ENCODE measurements at places on chromosomes 1 and 21.

GRCh38 chr1:100353071-100353801, 930 bp downstream of the CDC14A start:
- DNase-seq: peak; percentile 61

DNA sequence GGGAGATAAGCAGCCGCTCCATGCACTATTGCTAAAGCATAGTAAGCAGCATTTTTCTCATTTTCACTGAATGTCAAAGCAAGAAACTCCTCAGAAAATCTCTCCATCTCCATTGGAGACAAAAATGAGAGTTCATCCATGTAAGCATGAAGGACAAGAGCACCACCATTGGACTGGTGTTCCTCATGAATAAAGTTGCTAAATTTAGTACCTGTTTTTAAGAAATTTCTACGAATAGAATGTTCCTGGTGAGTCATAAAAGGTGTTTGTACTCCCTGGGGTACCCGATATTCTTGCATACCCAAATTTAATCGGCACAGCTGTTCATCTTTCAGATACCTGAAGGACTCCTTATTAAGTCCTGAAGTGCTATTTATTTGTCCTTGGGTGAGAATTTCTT, 14.8 kb downstream of the RSBN1 start:
- DNase-seq: no peak

DNA sequence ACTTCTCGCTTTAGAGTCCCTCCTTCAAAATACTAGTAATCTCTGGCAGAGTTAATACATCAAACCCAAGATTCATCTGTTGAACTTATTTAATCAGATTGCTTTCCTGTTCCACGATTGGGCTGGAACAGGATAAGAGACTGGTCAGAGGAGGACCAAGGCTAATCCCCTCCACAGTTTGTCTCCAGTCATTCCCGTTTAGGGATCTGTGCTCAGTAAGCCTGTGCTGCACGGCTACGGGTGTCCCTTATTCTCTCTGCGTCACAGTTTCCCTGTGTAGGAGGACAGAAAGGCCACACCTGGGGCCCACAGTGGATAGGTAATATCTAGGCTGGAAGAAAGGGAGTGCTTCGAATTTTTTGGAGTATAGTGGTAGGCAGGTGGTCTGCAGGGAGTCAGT, 16.5 kb upstream of the NUAK2 start:
- no peak for DNase-seq

DNA sequence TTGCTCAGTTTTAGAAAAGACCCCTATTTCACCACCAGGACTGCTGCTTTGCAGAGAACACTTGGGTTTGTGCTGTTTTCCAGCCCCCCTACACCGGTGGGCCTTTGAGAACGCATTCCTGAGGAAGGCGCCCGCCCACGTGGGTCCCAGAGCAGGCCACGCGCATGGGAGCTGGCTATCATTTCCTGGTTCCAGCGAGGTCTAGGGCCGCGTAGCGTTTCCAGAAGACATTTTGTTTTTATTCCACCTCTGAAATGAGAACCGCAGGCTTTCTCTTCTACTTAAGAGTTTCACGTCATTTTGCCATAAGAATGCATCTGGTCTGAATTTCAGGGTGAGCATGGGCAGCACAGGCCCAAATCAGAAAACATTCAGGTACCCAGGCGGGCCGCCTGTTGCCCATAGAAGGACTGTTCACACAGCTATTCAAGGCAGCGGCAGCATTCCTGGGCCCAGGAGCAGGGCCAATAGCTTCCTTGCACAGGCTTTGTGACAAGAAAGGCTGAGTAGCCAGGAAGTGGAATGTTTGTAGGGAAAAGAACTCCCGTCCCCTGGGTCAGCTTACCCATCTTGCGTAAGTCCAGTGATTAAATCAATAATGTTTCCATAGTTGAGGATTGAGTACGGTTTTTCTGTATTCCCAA, 1.4 kb upstream of the KLHL21 start:
- peak; percentile 59 for DNase-seq

DNA sequence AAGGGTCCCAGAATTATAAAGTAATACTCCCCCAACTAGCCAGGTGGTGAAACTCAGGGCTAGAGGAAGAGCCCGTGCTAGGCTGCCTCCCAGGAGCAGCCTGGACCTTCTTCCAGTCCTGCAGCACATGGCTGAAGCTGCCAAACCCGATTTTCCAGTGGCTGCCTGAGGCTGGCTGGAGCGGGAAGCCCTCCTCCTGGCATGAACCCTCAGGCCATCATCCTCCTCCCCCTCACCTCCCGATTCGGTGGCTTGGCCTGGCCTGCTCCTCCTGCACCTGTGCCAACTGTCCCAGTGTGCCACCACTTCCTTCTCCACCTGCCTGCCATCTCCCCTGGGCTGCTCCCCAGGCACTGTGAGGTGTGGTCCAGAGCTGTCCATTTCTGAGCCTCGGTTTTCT, 3.0 kb upstream of the TSPAN1 start:
- no peak for DNase-seq

- DNase-seq: no peak
Observed at GRCh38 chr1:30462166-30462565, 261.2 kb downstream of the MATN1 start.

DNA sequence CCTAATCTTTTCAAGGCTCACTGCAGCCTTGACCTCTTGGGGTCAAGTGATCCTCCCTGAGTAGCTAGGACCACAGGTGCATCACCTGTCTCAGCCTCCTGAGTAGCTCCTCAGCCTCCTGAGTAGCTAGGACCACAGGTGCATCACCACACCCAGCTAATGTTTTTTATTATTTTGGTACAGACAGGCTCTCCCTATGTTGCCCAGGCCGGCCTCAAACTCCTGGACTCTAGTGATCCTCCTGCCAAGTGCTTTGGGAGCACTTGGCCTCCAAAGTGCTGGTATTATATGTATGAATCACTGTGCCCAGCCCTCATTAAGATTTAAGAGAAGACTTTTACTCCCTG, 58.5 kb upstream of the S1PR1 start:
- no peak for DNase-seq

DNA sequence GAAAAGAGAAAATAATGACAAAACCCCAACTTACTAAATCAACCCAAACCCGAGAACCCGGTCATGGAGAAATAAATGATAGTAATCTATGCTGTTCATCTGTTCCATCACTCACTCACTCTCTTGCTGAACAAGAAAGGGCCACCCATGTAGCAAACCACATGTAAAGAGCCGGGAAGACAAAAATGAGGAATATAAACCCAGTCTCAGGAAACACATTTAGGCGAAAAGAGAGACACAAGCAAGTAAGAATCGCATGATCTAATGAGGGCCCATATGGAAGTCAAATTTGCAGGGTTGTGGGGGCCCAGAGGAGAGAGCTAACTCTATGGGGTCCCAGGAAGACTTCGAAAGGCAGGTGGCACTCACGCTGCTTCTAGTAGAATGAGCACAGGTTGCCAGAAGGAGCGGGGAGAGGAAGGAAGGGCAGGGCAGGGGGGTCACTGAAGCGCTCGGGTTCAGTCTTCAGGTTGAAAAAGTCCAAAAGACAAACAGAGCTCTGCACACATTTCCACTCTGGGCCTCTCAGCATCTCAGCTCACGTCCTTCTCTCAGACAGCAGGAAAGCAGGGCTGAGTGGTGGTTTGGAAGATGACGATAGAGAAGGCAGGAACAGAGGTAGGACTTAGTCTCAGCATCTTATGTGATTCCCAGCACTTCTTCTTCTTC, 142.9 kb upstream of the KRTAP19-8 start:
- peak; percentile 44 for DNase-seq

GRCh38 chr1:108121358-108122143, 78.6 kb downstream of the SLC25A24 start:
- no peak for DNase-seq

DNA sequence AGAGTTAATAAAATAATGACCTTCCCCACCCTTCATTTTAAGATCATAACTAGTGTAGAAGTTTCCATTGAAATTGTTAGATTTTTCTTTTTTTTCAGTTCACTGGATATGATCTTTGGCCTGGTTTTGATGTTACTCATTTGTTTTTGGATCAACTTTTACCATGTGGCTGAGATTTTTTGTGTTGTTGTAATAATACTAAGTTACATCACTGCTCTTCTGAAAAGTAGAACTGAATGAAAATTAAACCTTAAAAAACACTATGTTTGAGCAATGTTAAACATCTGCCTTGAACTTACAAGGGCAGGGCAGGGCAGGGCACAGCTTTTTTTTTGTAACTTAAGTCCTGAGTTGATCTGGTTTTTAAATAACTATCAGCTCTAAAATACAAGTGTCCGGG, 204.8 kb upstream of the ADAMTS5 start:
- no peak for DNase-seq

GRCh38 chr1:62068978-62069377, 125.7 kb upstream of the L1TD1 start:
- DNase-seq: no peak

- DNase-seq: peak; percentile 29
Observed at GRCh38 chr1:243390162-243390791, 134.4 kb downstream of the SDCCAG8 start.

- DNase-seq: no peak
Observed at GRCh38 chr1:170044187-170044586, 30.3 kb downstream of the KIFAP3 start.

DNA sequence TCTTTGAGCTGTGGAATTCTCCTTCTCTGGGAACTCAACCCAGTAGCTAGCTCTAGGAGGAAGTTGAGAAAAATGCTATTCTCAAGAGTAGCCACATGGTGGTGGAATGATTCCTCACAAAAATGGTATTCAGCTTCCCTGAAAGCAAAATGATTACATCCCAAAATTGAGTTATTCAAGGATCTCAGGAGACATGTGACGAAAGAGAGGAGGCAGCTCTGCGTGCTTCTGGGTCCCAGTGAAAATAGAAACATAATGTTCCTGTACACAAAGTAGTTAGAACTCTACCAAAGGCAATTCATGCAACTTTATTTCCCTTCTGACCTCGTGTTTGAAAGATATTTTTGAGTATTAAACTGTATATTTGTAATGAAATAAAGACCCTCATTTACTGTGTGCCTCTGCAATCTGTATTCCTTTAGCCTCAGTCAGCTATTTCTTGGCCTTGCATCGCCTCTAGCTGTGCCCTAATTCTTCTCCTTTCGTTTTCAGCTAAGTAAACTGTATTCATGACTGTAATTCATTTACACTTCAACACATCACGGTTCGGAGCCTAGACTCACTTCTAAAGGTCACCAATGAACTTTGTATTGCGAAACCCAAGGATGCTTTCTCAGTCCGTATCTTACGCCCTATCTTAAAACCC, 167.3 kb downstream of the FASLG start:
- DNase-seq: no peak

- DNase-seq: no peak
Observed at GRCh38 chr1:182206626-182207239, 145.2 kb upstream of the ZNF648 start.

DNA sequence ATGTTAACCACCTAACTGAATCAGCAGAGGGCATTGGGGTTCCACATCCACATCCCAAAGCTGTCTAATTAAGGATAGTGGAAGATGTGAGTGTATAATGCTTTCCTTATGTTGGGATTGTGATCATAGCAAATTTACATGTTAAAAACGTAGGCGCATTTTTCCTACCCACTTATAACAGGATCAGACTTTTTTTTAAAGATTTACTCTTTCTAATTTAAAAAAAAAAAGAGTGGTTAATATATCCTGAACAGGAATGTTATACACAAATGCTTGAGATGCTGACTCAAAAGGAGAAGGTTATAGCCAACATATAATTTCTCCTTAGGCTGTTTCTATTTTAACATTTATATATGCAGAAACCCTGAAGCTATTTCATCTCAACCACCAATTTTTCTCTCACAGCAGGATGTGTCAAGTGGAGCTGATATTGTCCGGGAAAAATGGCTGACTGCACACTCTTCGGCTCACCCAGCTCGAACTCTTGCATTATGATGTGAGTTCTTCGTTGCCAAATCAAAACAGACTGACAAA, 40.3 kb downstream of the RGS5 start:
- DNase-seq: no peak

DNA sequence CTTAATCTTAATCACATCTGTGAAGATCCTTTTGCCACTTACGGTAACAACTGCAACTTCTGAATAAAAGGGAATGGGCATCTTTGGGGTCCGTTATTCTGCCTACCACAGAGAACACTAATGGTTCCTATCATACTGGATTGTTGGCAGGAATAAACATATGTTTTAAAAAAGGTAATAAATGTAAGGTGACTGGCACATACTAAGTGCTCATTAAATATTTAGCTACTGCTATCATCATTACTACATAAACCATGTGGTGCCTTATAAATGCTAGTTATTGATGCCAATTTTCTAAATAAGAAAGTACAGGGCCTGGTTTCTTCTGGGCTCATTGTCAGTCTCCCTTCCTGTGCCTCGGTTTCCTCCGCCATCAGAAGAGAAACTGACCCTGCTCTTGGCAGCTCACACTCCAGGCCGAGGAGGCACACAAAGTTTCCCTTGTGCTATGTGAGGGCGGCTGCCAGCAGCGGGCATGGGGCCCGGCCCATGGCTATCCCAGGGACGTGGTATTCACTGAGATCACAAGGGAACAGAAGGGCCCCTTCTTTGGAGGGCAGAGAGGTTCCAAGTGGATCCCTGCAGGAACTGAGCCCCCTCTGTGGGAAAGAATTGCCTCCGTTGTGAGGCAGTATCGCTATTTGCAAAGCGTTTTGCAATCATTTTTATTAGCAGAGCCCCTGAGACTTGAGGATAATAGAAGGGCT, 26.2 kb downstream of the NAV1 start:
- DNase-seq: no peak

DNA sequence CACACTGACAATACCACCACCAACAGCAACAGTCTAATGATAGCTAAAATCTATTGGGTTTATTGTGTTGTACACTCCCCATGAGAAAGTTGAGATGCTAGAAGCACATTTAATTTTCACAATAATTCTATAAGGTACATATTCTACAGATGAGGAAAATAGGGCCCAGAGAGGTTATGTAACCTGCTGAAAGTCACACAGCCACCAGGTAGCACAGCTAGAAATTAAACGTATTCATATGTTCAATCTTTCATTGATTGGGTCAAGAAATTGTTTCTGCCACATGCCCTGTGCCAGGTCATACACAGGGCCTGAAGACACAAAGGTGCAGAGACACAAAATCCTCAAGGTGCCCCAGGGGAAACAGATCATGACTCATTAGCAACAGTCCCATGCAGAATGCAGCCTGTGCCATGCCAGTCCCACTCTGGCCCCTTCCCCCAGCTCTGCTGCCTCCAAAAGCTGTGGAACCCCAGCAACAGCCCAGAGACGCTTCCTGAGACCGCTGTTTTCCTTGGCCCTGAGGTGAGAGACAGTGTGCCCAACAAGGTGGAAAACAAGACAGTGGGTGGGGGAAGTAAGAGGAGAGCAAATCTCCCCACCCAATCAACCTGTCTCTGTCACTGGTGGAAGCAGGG, 32.1 kb downstream of the GJA4 start:
- DNase-seq: no peak

DNA sequence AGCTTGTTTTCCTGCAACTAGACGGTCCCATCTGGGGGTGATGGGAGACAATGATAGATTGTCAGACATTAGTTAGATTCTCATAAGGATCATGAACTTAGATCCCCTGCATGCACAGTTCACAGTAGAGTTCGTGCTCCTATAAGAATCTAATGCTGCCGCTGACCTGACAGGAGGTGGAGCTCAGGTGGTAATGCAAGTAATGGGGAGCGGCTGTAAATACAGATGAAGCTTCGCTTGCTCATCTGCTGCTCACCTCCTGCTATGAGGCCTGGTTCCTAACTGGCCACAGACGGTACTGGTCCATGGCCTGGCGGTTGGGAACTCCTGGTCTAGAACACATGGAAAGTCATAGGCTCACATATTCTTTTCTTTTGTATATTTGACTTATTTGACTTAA, 42.0 kb downstream of the NIBAN1 start:
- no peak for DNase-seq

Measured in stimulated activated CD8-positive, alpha-beta memory T cell treated with anti-CD3 and anti-CD28 coated beads, Interleukin-4, amount 100 ng/mL, for 48 hours (primary cell).